NCI-H187 treated with DMSO at 0.1 percent for 48 hours (cell line): ENCODE measurements at places on chromosomes 3 and 15.
A peak's percentile ranks its signal among the peaks of the same experiment; 100 is the strongest.

DNA sequence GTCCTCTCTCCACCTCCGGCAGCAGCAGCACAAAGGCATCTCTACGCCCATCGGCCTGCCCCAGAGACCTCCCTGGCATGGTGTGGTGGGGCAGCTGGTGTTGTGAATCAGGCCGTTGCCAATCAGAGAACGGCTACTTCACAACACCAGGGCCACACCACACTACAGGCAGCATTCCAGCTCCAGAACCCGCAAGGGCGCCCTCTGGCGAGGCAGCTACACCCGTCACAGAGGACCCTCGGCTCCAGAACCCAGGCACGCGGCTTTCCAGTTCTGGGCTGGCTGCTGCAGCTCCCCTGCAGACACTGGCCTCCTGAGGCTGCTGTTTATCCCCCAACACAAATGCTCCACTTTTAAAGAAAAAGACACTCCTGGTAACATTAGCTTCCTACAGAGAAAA lies 127.5 kb upstream of the TOPAZ1 start:
- DNase-seq = no peak

GRCh38 chr3:195160257-195160898 lies 110.6 kb downstream of the XXYLT1 start:
- no peak for DNase-seq

- DNase-seq = no peak
Observed at GRCh38 chr15:83940136-83940535, 286.2 kb downstream of the ADAMTSL3 start.

DNA sequence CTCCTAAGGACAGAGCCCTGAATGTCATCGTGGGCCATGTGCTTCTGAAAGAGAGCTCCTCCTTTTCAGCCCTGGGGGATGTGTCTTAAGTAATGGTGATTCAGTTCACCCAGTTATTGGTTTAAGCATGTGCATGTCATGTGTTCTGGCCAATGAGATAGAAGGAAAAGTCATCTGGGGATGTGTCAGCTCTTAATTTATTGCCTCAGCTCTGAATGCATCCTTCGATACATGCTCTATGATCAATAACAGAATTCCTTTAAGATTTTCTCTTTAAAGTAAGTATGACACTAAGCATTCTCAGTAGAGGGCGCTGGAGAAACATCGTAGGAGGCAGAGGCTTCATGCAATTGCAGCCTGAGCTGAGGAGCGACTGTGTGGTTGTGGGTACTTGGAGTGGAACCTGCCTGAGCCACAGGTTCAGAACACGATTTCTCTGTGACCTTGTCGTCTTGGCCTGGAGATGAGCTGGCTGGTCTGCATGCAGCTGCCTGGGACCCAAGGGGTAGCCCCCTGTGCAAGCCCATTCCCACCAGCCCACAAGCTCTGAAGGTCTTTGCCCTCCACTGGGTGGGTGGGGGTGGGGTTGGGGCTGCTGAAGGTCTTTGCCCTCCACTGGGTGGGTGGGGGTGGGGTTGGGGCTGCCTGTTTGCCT lies 69.5 kb downstream of the C3orf38 start:
- DNase-seq = no peak

DNA sequence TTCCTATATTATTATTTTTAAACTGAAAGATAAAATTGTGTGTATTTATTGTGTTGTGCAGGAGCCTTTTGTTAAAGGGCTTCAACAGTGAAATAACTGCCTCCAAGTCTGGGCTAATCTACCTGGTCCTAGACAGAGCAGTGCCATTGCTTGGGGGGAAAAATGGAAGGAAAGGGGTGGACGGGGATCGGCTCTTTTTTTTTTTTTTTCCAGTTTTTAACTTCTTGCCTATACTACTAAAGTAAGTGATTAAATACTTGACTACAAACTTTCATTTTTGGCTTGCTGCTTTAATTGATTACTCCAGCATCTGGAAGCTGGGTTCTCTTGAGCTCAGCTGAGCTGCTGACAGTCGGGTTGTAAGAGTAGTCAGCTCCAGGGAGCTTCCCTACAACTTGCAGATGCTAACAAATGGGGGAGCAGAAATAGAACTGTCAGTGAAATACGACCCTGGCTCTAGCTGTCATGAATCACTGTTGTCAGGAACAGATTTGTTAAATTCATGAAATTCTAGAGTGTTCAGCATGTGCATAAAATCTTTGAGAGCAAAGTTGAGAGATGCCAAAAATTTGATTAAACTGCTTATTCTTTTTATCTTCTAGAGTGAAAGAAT lies 276.7 kb downstream of the ROBO1 start:
- DNase-seq = no peak

GRCh38 chr15:41955807-41956525 lies 16.4 kb downstream of the EHD4 start:
- no peak for DNase-seq

- no peak for DNase-seq
Observed at GRCh38 chr3:139016430-139017048, 4.2 kb downstream of the PRR23B start.

DNA sequence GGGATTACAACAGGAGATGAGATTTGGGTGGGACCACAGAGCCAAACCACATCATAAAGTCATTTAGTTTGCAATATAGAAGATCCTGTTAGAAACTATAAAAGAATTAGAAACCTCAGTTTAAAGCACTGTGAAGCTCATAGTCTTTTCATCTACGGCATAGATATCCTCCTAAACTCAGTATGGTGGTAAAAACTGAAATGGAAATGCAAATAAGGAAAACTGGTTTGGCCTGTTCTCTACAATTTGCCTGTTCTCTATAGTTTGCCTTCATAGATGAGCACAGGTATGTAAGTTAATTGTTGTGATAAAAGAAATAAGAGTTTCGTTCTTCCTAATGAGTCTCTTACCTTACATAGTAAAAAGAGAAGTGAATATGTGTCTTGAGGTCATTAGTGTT lies 331.6 kb upstream of the ARL6 start:
- DNase-seq = no peak

DNA sequence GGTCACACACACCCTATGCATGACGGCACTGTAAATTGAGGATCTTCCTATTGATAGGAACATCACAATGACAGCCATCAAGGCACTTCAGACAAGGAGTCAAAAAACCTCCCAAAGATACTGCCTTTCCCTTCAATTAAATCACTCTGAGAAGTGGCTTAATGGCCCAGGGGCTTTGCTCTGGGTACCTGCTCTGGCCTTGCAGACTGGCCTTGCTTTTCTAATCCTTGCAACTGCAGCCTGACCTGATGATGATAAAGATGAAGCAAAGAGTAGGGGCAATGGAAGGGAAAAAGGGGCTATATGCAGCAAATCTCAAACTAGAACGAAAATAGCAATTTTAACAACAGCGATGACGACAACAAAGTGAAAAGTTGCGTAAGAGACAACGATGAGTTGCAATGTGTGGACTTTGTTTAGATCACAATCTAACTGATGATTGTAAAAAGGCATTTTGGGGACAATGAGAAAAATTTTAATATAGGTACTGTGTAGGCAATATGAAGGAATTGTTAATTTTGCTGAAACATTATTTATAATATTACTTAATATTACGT lies 14.6 kb downstream of the ADAMTS9 start:
- no peak for DNase-seq

- no peak for DNase-seq
Observed at GRCh38 chr15:87228460-87228859, 1028.1 kb downstream of the NTRK3 start.

- DNase-seq = no peak
Observed at GRCh38 chr3:133655731-133656515, 5.8 kb downstream of the TOPBP1 start.

DNA sequence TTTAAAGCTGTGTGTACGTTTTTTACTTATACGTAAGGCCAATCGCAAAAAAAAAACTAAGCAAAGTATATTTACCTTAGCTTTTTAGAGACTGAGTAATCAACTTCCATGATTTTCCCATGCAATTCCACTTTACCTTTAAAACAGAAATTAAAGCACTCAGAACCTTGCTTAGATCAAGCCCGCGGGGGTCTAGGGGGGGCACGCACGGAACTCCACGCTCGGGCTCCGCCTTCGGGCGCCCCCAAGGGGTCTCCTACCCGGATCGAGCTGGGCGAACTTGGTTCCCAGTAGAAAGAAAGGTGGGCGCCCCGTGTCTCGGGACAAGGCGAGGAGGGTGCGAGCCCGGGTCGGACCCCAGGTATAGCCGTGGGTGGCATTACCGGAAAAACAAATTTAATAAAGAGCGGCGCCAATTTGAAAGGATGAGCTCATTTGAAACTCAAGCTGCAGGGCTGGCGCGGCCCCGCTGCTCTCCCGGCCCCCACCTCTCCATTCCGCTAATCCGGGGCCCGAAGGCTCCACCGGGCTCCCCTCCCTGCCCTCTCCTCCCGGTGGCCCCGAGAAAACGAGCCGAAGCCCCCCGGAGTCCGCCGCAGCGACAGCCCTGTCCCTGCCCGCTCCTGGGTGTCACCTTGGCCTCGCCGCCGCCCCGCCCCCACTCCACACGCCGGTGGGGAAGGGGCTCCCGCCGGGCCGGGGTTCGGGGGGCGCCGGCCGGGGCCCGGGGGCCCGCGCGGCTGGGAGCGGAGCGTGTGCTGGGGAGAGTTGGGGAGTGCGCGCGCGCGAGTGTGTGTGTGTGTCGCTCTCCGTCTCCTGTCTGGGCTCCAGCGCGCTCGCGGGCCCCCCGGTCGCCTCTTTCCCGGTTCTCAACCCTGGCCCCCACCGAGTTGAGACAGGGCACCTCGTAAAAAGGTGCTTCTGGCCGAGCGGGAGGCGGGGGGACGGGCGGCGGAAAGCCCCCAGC lies 1.5 kb downstream of the IGF2BP2 start:
- no peak for DNase-seq

GRCh38 chr3:128315313-128315712 lies 151.4 kb downstream of the DNAJB8 start:
- DNase-seq = no peak

DNA sequence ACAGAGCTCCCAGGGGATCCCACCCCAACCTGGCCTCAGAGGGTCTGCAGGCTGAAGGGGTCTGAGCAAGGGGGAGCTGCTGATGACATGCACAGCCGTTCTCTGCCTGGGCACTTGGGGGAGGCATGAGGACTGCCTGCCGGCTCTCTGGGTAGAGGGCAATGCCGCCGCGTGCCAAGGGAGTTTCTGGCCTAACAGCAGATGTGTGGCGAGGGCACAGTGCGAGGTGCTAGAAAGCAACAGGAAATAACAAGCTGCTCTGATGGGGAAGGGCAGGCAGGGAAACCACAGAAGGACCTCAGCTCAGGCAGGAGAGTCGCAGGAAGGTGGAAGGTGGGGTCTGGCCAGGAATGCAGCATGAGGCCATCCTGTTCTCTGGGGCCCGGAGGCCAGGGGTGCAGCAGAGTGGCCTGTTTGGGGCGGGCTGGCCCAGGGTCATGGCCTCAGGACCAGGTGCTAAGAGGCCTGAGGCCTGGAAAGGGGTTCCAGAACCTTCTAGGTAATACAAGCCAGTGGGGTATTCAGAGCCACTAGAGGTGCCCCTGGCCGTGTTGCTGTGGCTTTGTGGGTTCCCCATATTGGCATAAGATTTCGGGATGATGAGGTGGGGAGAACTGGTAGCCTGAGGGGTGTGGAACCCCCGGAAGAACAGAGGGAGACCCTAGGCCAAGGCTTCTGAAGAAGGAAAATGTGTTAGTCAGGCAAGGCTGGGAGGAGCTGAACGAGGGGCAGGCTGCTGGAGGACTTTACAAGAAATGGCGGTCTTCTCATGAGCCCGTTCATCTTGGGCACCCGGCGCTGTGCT lies 41.2 kb downstream of the RGMA start:
- DNase-seq = no peak

- DNase-seq = no peak
Observed at GRCh38 chr3:193801097-193801496, 208.1 kb downstream of the OPA1 start.

- peak; percentile 7 for DNase-seq
Observed at GRCh38 chr3:177574222-177574856, 377.1 kb upstream of the TBL1XR1 start.

- no peak for DNase-seq
Observed at GRCh38 chr3:81437683-81438082, 323.8 kb downstream of the GBE1 start.

DNA sequence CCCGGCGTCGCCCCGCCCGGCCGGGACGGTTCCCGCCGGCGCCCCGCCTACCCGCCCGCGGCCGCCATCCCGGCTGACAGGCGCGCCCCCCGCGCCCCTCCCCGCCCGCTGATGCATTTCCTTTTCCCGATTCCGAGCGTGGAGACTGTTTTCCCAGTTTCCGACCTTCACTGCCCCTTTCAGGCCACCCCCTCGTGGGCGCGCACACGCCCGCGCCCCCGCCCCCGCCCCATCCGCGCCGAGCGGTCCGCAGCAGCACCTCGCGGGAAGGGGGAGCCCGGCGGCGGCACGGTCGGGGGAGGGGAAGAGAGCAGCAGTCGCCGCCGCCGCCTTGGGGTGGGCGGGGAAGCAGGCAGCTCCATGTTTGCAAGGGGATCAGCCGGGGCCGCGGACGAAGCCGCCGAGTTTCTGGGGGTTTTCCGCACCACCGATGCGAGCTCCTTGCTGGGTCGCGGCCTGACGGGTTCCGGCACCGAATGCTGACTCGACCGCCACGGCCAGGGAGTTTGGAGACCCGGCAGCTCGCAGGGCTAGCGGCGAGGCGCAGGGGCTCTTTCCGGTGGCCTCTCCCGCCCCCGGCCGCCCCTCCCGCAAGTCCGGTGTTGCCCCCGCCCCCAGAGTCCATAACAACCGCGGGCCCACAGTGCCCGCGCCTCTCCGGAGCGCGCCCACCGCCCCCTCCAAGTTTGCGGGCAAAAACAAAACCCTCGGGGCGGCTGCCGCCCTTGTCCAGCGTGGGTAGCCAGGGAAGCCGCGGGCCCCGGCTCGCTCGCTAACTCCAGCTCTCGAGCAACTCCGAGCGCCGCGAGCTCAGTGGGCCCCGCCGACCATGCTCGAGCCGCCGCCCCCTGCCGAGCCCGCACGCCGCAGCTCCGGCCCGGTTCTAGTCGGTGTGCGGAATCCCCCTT lies 3.2 kb upstream of the SIN3A start:
- no peak for DNase-seq

- no peak for DNase-seq
Observed at GRCh38 chr15:25268166-25268565, 170.7 kb downstream of the UBE3A start.

DNA sequence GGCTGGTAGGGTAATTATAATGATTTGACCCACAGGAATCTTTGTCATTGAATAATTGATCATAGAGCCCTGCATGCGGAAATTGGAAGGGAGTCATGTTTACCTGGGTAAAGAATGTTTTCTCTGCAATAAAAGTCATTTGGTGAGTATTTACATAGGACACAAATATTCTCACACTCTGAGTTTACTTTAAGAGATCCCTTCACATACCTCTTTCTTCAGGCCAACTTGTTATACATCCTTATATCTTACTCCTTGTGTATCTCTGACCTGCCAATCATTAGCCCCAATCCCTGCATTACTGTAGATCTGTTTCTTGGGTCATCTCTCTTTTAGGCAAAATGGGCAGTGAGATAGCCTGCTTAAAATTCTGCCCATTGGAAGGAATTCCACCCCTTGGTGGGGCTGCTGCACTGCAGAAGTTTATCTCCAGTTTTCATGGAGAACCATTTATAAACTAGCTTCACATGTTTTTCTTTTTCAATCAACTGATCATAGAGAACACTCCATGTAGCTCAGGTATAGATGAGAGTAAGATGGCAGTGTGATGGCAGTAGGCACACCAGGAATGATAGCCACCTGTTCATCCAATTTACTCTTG lies 46.2 kb downstream of the ILDR1 start:
- DNase-seq = no peak

GRCh38 chr3:141575879-141576743 lies 89.3 kb downstream of the RASA2 start:
- DNase-seq = no peak
